ENCODE measurements at places on chromosomes 4 and X.

DNA sequence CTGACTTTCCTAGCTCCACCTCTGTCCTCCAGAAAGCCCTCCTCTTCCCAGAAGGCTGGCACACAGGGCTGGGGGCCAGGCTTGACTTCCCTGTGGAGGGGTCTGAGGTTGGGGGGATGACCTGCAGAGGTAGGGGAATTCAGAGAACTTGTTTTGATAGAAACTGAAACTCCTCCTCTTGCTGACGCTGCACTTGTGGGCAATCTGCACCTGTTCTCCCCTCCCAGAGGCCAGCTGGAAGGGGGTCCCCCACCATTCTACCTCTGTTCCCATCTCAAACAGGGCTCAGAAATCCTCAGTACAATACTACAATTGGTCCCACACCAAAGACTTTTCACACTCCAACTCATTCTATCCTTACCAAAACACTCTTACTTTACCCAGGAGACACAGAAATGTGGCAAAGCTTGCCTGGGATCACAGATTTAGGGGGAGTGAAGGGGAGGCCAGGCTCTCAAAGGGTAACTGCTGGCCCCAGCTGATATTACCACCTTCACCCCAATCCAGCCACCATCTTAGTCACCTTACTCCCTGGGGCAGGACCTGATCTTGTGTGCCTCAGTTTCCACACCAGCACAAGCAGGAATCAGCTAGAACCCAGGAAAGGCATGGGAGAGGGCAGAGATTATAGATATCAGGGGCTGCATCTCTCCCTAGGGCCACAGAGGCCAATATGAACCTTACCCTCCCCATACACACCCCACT, 18.5 kb downstream of the OTUD5 start:
- no peak for DNase-seq

GRCh38 chrX:12770440-12770839, 20.8 kb upstream of the PRPS2 start:
- no peak for DNase-seq

- no peak for DNase-seq
These were observed 154.2 kb upstream of the FRG1 start for GRCh38 chr4:189786447-189786846.

DNA sequence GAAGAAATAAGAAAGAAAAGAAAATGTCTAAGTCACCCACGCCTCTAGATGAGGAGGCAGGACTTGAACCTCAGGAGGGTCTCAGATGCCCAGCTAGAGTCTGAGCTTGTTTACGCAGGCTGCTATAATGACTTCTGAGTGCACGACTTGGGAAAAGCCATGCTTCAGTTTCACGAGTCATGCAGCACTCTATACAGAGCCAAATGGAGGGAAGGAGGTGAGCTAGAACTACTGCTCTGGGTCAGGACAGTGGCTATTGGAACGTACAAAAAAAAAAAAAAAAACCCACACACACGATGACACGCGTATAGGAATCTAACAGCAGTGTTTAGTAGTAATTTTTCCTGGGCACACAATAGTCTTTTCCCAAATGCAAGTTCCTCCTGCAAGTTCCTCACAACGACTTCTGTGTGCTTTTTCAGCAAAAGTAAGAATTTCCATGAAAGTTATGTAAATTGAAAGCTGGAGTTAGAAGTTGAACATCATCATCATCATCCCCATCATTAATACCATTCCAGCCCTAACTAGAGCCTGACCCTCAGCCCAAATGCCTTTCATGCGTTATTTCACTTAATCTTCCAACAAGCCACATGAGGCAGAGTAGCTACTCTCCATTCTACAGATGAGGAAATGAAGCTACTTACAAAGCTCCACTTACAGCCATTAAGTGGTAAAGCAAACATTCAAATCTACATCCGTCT, 36.6 kb downstream of the IRF2 start:
- DNase-seq, result no peak

- no peak for DNase-seq
These were observed 8.6 kb downstream of the BLOC1S4 start for GRCh38 chr4:6724421-6725111.

DNA sequence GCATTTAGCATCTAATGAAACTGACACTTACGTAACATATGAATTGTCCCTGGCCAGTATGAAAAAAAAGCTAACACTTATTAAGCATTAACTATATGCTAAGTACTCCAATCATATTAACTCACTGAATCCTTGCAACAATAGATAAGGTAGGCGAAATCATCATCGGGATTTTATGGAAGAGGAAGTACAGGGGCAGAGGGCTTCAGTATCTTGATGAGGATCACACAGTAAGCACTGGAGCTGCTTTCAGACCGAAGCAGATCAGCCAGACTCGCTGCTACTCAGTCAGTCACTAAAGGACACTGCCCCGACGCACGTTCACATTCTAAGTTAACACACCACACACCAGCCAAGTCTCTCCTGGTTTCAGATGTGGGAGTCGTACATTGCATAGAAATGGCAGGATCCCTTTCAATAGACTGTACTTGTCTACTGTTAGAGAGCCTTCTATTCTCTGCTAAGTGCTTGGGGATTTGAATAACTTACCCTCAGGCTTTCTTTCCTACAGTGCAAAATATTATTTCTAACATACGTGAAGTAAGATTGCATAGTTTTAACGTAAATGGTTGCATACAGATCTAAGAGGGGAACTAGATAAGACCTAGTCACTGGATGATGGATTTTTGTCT, 540.2 kb upstream of the TENM3 start:
- no peak for DNase-seq

- no peak for DNase-seq
These were observed 221.3 kb downstream of the GPAT3 start for GRCh38 chr4:83757121-83757621.

- DNase-seq, result no peak
These were observed 86.2 kb upstream of the CBR4 start for GRCh38 chr4:169096221-169096620.

- DNase-seq, result no peak
These were observed 298.1 kb downstream of the ANKRD50 start for GRCh38 chr4:124414276-124415040.

- no peak for DNase-seq
These were observed 100.5 kb downstream of the CLNK start for GRCh38 chr4:10584042-10584441.

DNA sequence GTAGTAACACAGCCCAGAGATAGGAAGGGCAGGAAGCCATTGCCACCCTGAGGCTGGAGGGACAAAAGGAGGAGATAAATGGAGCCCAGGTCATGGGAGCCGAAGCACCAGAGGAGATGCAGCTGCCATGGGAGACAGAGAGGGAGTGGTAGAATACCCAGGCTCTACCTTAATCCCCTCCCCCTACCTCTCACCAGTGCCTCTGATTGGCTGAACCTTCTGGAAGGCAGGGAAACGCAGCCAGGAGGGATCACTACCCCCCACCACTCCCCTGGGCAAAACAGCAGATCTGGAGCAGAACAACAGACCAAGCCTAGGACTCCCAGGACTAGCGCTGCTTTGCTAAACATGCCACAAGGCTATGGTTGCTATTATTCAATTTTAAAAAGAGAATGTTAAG, 114.2 kb downstream of the ZNF827 start:
- DNase-seq, result no peak

- no peak for DNase-seq
These were observed 27.1 kb upstream of the STX18 start for GRCh38 chr4:4568806-4569427.

DNA sequence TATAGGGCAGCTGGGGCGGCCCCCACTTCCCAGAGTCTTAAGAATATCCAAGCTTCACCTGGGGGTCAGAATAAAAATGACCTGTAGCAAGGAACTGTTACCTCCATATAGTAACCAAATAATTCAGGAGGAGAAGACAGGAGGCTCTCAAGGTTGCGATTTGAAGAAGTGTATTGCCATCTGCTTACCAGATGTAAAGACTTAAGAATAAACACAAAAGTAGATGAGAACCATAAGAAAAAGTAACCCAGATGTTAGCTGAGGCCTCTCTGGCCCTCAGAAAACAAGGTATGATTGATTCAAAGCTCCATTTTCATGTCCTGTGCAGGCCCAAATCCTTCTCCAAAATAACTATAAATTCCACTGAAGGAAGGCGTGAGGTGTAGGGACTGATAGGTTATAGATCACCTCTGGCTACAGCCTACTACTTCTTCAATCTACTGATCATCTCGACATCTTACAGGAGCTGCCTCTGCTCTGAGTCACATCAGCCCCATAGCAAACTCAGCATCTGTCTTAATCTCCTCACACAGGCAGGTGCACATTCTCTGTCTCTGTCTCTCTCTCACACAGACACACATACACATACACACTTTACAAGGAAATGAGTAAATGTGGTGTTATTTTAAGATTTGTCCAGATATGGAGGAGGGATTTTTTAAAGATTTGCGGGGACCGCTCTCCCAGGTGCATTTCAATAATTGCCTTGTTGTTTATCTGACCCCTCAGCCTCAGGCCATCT, 193.9 kb upstream of the EDNRA start:
- no peak for DNase-seq

DNA sequence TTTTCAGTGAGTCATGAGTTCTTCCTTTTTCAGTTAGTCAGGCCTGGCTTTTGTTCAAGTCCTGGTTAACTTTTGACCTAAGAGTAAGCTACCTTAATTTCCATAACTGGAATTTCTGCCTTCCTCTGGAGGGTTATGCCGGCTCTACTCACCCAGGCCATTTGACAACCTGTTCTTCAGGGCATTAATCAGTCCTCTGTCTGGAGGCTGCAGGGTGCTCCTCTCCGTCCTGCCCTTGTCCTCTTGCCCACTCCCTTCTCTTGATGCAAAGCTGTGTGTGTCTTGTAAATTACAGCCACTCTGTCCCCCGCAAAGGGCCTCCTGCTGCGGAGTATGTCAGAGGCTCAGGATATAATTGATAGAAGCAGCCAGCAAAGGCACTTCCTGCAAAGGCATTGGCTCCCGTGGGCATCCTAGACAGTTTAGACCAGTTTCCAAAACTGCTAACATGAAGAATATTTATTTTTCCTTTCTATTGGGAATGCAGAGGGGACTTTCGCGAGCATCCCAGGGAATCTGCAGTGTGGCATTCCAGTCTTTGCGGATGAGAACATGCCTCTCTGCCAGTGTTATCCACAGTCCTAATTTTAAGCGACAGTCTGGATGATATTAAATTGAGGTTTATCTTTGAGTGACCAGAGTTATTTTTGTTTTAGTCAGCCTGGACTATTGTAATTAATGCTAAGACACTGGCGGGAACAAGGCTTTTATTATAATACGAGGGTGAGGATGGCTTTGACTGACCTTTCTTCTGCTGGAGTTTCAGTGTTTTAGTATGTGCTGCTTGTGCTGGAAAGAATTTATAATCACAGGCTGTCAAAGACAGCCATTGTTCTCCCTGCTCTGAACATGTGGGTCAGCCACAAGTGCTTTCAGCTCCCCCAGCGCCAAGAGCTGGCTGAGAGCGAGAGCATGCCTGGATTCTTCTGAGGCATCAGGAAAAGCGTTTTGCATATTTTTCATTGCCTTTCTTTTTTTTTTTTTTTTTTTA, 74.2 kb downstream of the LIMCH1 start:
- DNase-seq, result no peak

GRCh38 chrX:10570601-10571000, 49.8 kb downstream of the MID1 start:
- DNase-seq, result no peak
